Spinal cord (tissue), 10 donors: ENCODE measurements at places on chromosomes 3 and 15.
A peak's percentile ranks its signal among the peaks of the same experiment; 100 is the strongest.

DNA sequence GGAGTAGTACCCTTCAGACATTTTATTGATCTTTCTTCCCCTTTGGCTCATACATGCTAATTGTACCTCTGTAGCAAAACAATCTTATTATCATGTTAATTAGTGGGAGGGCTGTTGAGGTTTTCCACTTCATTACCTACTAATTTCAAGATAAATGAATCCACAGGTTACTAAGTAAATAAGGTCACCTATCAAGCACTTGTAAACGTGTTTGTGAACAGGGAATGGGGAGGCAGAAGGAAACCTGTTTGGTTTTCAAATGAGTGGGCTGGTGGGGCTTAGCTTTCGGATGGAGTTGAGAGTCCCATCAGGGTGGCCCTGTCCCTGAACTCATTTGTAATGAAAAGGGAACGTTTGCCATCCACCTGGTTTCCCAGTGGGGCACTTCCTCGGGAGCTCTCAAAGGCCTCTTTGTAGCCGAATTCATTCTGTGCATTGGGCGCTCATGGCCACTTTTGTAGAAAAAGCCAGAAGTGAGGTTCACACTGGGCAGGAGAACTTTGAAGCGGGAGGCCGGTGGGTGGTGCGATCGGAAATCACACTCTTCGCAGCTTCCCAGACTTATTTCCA lies 419.8 kb upstream of the NR2F2 start:
- no peaks in the 10 kb centered on the region for H3K36me3 ChIP-seq
- H3K27ac ChIP-seq: no peak overlapping the region
- H3K27me3 ChIP-seq: peaks cover 6% of the 10 kb centered on the region
- H3K4me3 ChIP-seq: no peak overlapping the region
- no peak for DNase-seq

GRCh38 chr3:157918402-157918801 lies 187.8 kb downstream of the SHOX2 start:
- no peak for DNase-seq
- H3K4me1 ChIP-seq: no peaks in the 10 kb centered on the region
- H3K27me3 ChIP-seq: no peaks in the 10 kb centered on the region
- H3K27ac ChIP-seq: no peak overlapping the region

GRCh38 chr3:178480795-178481194 lies 55.4 kb upstream of the KCNMB2 start:
- H3K27me3 ChIP-seq: no peaks in the 10 kb centered on the region
- peaks cover 5% of the 10 kb centered on the region for H3K4me1 ChIP-seq
- H3K27ac ChIP-seq: no peak overlapping the region
- no peaks in the 10 kb centered on the region for H3K36me3 ChIP-seq
- no peak overlapping the region for H3K4me3 ChIP-seq

GRCh38 chr15:99434506-99435112 lies 131.2 kb upstream of the MEF2A start:
- no peaks in the 10 kb centered on the region for H3K27me3 ChIP-seq
- no peak overlapping the region for H3K4me3 ChIP-seq
- H3K36me3 ChIP-seq: no peaks in the 10 kb centered on the region
- DNase-seq: no peak

GRCh38 chr3:88678747-88679146 lies 428.7 kb upstream of the EPHA3 start:
- no peaks in the 10 kb centered on the region for H3K4me1 ChIP-seq
- H3K27ac ChIP-seq: no peak overlapping the region
- H3K36me3 ChIP-seq: no peaks in the 10 kb centered on the region
- H3K4me3 ChIP-seq: no peak overlapping the region
- no peaks in the 10 kb centered on the region for H3K27me3 ChIP-seq

GRCh38 chr3:170098753-170099152 lies 61.0 kb downstream of the GPR160 start:
- DNase-seq: no peak
- H3K27me3 ChIP-seq: no peaks in the 10 kb centered on the region
- H3K27ac ChIP-seq: no peak overlapping the region
- H3K36me3 ChIP-seq: no peaks in the 10 kb centered on the region
- no peaks in the 10 kb centered on the region for H3K4me1 ChIP-seq

- H3K27ac ChIP-seq: no peak overlapping the region
- H3K36me3 ChIP-seq: no peaks in the 10 kb centered on the region
- H3K27me3 ChIP-seq: no peaks in the 10 kb centered on the region
- H3K4me1 ChIP-seq: no peaks in the 10 kb centered on the region
These were observed 217.5 kb downstream of the CHL1 start for GRCh38 chr3:414063-414462.

GRCh38 chr15:34239151-34239808 lies 14.5 kb downstream of the EMC4 start:
- H3K27ac ChIP-seq: no peak overlapping the region
- no peak overlapping the region for H3K4me3 ChIP-seq
- H3K4me1 ChIP-seq: no peaks in the 10 kb centered on the region
- DNase-seq: no peak
- no peaks in the 10 kb centered on the region for H3K27me3 ChIP-seq

- no peak for DNase-seq
- no peak overlapping the region for H3K4me3 ChIP-seq
- H3K36me3 ChIP-seq: no peaks in the 10 kb centered on the region
- H3K27ac ChIP-seq: no peak overlapping the region
These were observed 44.2 kb downstream of the ACAD9 start for GRCh38 chr3:128923576-128923975.

GRCh38 chr3:117734496-117734895 lies 1024.9 kb downstream of the TUSC7 start:
- no peak overlapping the region for H3K27ac ChIP-seq
- H3K27me3 ChIP-seq: no peaks in the 10 kb centered on the region
- no peaks in the 10 kb centered on the region for H3K4me1 ChIP-seq
- no peak for DNase-seq
- H3K36me3 ChIP-seq: no peaks in the 10 kb centered on the region

GRCh38 chr3:43389388-43390254 lies 103.3 kb downstream of the SNRK start:
- H3K4me1 ChIP-seq: peaks cover 10% of the 10 kb centered on the region
- H3K27me3 ChIP-seq: no peaks in the 10 kb centered on the region
- H3K4me3 ChIP-seq: no peak overlapping the region

DNA sequence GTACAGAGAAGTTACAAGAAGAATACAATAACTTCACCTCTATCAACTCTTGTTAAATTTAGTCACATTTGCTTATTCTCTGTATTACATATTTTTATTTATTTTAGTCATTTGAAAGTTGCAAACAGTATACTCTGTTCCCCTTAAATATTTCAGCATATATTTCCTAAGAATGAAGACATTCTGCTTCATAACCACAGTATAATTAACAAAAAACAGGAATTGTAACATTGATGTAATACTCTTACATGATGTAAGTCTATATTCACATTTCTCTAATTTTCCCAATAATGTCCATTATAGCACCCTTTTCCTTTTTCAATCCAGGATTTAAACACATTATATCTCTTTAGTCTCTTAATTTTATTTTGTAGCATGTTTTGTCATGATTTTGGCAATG lies 112.0 kb downstream of the AKAP13 start:
- DNase-seq: no peak
- no peaks in the 10 kb centered on the region for H3K36me3 ChIP-seq
- no peak overlapping the region for H3K4me3 ChIP-seq

- no peaks in the 10 kb centered on the region for H3K36me3 ChIP-seq
- H3K4me3 ChIP-seq: no peak overlapping the region
- no peak overlapping the region for H3K27ac ChIP-seq
- no peaks in the 10 kb centered on the region for H3K27me3 ChIP-seq
- H3K4me1 ChIP-seq: peaks cover 5% of the 10 kb centered on the region
These were observed 14.9 kb downstream of the ARL8B start for GRCh38 chr3:5136919-5137429.

DNA sequence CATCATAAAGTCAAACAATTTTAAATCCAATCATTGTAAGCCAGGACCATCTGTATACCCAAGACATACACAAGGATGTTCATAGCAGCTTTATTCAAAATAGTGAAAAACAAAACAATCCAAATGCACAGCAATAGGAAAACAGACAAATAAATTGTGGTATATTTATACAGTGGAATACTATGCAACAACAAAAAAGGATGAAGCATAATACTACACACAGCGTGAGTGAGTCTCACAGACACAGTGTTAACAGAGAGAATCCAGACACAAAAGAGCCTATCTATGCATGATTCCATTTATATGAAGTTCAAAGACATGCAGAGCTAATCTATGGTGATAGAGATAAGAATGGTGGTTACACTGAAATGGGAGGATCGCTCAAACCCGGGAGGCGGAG lies 5.6 kb upstream of the MUC20 start:
- no peak for DNase-seq
- no peaks in the 10 kb centered on the region for H3K27me3 ChIP-seq
- no peaks in the 10 kb centered on the region for H3K4me1 ChIP-seq
- H3K4me3 ChIP-seq: no peak overlapping the region
- H3K36me3 ChIP-seq: peaks cover 43% of the 10 kb centered on the region

DNA sequence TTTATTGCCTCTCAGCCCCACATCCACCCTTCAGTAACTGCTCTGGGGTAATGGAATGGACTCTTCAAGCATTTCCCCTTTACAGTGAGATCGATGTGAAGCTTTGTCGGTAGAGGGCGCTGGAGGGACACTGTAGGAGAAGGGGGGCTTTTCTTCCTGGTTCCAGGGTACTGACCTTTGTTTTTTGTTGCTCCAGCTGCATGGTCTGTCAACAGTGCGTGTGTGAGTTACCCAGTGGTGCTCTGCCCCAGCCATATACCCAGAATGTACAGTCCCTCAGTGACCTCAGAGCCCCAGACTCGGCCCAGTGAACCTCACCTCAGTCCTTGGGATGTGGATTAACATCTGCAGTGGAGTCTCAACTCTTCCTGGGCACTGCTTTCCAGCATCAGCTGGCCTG lies 180.3 kb upstream of the TSC22D2 start:
- peaks cover 3% of the 10 kb centered on the region for H3K4me1 ChIP-seq
- DNase-seq: peak; percentile 81
- H3K27me3 ChIP-seq: no peaks in the 10 kb centered on the region
- H3K36me3 ChIP-seq: no peaks in the 10 kb centered on the region

DNA sequence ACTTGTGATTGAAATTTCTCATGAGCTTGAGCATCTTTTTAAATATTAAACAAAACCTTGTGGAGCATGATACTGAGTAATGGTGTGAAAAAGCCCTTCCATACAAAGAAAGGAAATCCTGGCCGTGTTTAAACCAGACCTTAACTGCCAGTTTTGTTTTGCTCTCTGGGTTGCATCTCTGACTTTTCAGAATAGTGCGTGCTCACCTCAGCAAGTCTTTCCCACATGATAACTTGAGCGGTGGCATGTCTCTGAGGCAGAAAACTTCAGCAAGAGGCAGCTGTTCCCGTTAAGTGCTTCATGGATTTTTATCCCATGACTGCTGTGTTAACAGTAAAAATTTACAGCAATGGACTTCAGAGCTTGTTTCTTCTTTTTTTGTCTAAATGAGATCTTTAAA lies 393.3 kb downstream of the FEZF2 start:
- no peaks in the 10 kb centered on the region for H3K27me3 ChIP-seq
- H3K4me1 ChIP-seq: no peaks in the 10 kb centered on the region
- no peaks in the 10 kb centered on the region for H3K36me3 ChIP-seq
- H3K4me3 ChIP-seq: no peak overlapping the region
- no peak for DNase-seq

DNA sequence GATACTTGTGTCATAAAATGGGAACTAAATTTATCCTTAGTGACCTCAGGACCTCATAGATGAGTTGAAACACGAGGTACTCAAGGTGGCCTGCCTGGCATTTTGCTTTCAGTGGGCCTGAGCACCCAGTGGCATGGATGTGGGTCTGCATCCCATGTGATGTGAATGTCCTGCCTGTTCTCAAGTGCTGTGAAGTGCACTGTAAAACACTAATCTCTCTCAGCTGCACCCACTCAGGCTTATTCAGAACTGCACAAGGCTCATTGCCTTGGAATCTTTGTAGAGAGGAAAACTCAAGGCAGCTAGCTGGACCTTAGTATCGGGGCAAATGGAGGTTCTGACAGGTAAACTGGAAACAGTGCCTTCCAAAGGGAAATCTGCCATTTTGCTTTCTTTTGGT lies 767.0 kb downstream of the TUSC7 start:
- H3K27me3 ChIP-seq: no peaks in the 10 kb centered on the region
- no peak for DNase-seq
- H3K36me3 ChIP-seq: no peaks in the 10 kb centered on the region
- H3K4me1 ChIP-seq: peaks cover 3% of the 10 kb centered on the region

GRCh38 chr15:96514607-96515285 lies 184.2 kb downstream of the NR2F2 start:
- no peaks in the 10 kb centered on the region for H3K4me1 ChIP-seq
- no peak overlapping the region for H3K27ac ChIP-seq
- no peak overlapping the region for H3K4me3 ChIP-seq
- H3K27me3 ChIP-seq: no peaks in the 10 kb centered on the region
- no peak for DNase-seq
- no peaks in the 10 kb centered on the region for H3K36me3 ChIP-seq

DNA sequence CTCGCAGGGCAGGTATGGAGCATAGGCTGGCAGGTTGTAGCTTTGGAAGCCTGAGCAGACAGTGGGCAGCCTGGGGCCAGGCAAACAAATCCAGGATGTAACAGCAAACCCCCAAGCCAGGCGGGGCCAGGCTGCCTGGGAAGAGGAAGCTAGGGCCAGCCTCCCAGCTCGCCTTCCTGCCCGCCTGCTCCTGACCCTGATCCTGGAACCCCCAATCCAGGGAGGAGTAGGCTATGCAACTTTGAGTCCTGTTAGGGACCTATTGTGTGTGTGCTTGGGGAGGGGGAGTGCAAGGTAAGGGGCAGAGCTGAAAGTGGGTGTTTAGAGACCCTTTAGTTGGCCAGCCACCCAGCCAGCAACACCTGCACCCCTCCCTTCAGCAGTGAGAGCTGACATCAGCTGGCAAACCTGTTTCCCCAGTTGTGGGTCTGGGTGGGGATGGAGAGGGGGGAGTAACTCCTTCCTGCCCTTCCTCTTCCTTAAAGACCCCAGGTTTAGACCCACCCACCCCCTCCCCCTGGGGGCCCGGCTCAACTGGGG lies 2.5 kb downstream of the NBEAL2 start:
- no peak for DNase-seq
- no peak overlapping the region for H3K4me3 ChIP-seq
- no peaks in the 10 kb centered on the region for H3K36me3 ChIP-seq
- H3K27me3 ChIP-seq: no peaks in the 10 kb centered on the region
- H3K27ac ChIP-seq: no peak overlapping the region
- peaks cover 25% of the 10 kb centered on the region for H3K4me1 ChIP-seq

GRCh38 chr15:31488437-31489204 lies 162.0 kb downstream of the KLF13 start:
- peaks cover 35% of the 10 kb centered on the region for H3K36me3 ChIP-seq
- peaks cover 21% of the 10 kb centered on the region for H3K4me1 ChIP-seq
- DNase-seq: peak; percentile 57
- no peaks in the 10 kb centered on the region for H3K27me3 ChIP-seq
- no peak overlapping the region for H3K4me3 ChIP-seq

- H3K4me3 ChIP-seq: no peak overlapping the region
- H3K36me3 ChIP-seq: no peaks in the 10 kb centered on the region
These were observed 223.9 kb downstream of the LRTM1 start for GRCh38 chr3:54703923-54704322.

- H3K36me3 ChIP-seq: no peaks in the 10 kb centered on the region
- H3K27me3 ChIP-seq: no peaks in the 10 kb centered on the region
- DNase-seq: no peak
- H3K4me1 ChIP-seq: peaks cover 35% of the 10 kb centered on the region
- no peak overlapping the region for H3K4me3 ChIP-seq
- H3K27ac ChIP-seq: no peak overlapping the region
These were observed 82.7 kb downstream of the ABHD5 start for GRCh38 chr3:43773273-43774094.
